ENCODE measurements at places on chromosomes 4 and X.

DNA sequence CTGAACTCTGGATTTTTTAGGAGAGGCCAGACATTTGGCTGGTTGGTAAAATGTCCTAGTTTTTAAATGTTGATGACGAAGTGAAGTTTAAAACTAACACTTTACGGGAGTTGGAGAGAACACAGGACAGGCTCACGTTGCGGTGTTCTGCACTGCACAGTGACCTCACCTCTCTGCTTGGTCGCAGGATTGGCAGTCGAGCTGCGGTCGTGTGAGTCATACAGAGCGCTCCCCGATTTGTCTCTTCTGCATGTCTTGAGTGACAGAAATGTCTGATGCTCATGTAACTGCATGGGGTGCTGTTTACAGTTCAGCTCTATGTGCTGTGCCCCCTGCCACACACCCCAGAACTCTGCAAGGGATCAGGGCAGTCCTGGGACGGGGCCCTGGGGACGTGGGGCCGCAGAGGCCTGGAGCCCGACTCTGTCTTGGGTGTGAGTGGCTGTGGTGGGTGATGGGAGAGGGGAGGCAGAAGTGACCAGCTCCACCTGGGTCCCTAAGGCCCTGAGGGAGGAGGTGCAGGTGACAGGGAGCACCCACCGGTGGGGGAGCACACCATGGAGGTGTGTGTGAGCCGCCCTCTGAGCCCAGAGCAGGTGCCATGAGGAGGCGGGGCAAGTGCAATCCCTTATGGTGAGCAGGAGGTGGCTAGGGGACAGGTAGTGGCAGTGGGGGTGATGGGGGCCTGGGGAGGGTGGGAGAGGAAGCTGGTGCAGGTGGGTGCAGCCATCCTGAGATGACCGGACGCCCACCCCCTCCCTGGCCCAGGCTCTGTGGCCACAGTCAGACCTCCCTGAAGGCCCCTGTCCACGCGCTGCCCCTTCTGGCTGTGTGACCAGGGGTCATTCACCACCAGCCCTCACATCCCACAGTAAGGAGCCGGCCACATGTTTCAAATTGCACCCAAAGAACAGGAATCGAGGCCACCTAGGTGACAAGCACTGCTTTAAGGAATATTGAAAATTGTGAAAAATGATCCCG is 77.9 kb upstream of the ADRA2C start:
- no peak for DNase-seq

- DNase-seq = no peak
Observed at GRCh38 chr4:112626228-112626627, 10.5 kb downstream of the ZGRF1 start.

DNA sequence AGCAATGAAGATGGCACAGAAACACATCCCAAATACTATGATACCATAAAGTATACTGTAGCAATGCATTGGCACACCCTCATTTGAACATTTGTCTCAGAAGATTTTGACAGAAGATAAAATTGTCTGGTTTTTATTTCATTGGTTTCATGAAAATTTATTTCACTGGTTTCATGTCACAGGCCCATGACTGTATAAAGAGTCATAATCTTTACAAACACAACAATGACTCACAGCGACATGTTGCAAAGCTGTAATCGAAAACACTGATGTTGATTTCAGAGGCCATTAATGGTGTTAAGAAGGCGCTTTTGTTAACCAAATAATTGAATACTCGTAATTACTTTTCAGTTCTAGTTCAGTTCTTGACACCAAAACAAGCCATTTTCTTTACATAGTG is 8.1 kb upstream of the DTHD1 start:
- DNase-seq = no peak

DNA sequence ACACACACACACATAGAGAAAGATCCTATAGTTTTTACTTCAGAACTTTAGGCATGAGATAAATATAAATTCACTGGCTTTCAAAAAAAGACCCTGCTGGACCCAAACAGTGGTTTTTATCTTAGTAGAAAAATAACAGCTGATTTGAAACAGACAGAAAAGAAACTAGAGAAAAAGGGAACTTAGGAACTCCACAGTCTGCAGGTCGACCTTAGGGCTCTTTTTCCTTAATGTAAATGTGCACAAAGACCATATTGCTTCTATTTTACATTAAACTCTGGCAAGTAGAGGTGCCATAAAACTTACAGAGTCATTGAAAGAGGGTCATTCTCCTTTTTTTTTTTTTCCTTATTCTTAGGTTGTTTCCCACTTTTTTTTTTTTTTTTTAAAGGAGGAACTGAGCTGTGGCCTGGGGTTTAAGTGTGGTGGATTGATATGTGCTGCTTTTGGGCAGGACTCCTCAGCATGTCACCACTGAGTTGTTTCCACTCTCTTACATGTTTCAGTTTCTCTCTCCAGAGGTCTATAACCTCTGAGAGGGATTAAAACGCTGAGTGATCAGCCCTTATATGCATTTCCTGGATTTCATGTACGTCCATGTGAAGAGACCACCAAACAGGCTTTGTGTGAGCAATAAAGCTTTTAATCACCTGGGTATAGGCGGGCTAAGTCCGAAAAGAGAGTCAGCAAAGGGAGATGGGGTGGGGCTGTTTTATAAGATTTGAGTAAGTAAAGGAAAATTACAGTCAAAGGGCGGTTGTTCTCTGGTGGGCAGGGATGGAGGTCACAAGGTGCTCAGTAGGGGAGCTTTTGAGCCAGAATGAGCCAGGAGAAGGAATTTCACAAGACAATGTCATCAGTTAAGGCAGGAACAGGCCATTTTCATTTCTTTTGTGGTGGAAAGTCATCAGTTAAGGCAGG is 70.8 kb upstream of the PACRGL start:
- DNase-seq = no peak

GRCh38 chr4:7332216-7333023 is 102.3 kb downstream of the PSAPL1 start:
- DNase-seq = no peak

GRCh38 chrX:86148024-86148511 is at the start of gene DACH2:
DACH2 (plus strand) TSS chrX:86148451.
- DNase-seq = peak; percentile 2

- DNase-seq = no peak
Observed at GRCh38 chrX:100687128-100687527, 43.1 kb downstream of the SRPX2 start.

- DNase-seq = no peak
Observed at GRCh38 chr4:6920171-6920570, 10.5 kb downstream of the TBC1D14 start.

- DNase-seq = no peak
Observed at GRCh38 chr4:17468619-17469221, 43.2 kb downstream of the QDPR start.

- DNase-seq = no peak
Observed at GRCh38 chrX:148466292-148466691, 34.1 kb upstream of the AFF2 start.

Measured in stimulated activated CD8-positive, alpha-beta memory T cell treated with anti-CD3 and anti-CD28 coated beads, Interleukin-7, amount 100 ng/mL, for 24 hours (primary cell).